ENCODE measurements at places on chromosomes 7 and 10.

DNA sequence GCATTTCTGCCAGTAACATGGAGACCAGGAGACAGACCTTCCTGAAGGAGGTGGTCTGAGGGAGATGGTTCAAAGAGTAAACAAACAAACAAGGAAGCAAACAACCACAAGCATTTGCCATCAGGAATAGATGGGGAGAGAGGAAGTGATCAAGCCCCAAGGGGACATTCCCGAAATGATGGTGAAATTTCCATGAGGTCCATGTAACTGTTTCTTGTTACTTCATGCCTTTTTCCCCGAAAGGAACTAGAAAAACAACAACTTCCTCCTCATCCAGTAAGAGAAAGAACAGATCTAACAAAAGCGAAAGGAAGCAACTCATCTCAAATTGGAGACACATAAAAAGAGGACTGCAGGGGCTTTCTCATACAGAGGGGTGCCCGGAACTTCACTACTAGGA, 152.5 kb upstream of the ZNF32 start:
- DNase-seq, result no peak

- DNase-seq, result peak; percentile 64
These were observed 40.1 kb downstream of the TET1 start for GRCh38 chr10:68600041-68600778.

- peak; percentile 71 for DNase-seq
These were observed 652 bp downstream of the KAZALD1 start for GRCh38 chr10:101062232-101063049.

GRCh38 chr7:149310113-149310836, 48.3 kb downstream of the ZNF783 start:
- no peak for DNase-seq

GRCh38 chr10:49620841-49621378, 7.1 kb downstream of the CHAT start:
- DNase-seq, result no peak

GRCh38 chr7:69982197-69982596, 383.9 kb downstream of the AUTS2 start:
- no peak for DNase-seq

DNA sequence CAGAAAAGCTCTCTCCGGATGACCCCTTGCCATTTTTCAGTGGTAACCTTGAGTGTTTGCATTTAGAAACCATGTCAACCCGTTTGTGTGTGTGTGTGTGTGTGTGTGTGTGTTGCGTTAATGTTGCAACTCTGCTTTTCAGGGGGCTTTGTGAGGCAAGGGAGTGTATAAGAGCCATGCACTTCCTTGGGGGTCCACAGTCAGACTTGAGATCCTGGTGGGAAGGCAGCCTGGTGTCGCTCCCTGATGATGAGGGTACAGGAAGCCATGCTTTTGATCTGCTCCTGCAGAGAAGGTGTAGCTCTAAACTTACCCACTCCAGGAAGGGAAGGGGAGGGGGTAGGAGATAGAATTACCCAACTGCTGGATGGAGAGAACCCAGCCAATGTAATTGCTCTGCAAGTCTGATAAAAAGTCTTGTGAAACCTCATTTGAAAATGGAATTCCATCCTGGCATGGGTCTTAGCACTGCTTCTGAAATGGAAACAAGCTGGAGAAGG, 10.7 kb downstream of the GRK5 start:
- no peak for DNase-seq

GRCh38 chr10:70324951-70325781, 41.4 kb upstream of the NPFFR1 start:
- no peak for DNase-seq

DNA sequence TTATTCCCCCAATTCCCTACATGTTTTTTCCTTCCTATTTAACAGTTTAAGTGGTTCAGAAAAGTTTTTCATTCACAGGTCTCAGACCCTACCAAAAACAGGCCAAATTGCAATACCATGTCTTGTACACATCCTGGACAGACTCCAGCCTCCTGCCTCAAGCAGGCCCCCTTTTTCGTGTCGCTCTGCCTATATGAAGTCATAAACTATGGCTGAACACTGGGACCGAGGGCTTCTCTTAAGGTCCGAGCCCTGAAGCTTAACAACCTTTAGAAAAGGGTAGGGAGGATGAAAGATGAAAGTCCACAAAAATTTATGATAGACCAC, 1.4 kb downstream of the FBXW4 start:
- peak; percentile 30 for DNase-seq

DNA sequence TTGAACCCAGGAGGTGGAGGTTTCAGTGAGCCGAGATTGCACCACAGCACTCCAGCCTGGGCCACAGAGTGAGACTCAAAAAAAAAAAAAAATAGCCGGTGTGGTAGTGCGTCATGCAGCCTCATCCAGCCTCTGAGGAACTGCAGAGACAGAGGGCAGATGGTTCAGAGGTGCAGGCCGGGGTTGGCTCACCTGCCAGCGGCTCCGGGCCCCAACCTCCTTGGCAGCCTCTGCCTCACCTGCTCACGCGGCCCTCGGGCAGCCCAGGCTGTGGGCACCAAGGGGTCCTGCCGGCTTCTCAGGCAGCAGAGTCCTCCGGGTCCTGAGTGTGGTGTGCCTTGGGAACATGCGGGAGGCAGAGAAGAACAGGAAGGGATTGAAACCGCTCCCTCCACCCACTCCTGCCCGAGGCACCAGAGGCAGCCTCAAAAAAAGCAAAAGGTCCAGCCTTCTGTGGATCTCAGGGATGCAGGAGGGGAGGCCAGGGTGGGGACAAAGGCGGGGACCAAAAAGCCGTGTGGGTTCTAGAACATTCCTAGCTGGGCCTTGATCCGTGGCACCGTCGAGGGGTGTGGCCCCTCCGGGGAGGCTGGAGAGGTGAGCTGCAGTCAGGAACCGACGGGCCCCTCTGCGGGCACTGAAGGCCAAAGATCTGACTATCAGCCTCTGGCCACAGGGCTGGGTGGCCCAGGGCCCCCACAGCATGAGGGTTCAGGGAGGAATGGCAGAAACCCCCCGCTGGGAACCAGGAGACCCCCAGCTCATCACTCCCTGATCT, 55.4 kb upstream of the DNAJB6 start:
- DNase-seq, result no peak

DNA sequence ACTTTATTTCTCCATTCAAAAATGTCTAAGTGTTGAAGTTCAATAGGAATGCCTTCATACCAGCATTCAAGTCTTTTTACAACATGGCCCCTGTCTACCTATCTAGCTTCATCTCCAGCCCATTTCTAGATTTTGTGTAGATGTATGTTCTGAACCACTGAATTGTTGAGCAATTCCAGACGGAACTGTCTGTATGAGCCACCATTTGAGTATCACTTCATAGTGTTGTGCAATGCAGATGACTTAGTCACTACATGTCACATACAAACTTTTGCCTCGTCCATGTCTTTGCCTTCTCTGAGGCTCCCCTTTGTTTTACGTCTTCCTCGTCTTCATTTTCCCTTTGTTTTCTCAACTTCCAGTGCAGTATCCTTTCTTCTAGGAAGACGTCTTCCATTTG, 118.1 kb downstream of the INHBA start:
- no peak for DNase-seq

DNA sequence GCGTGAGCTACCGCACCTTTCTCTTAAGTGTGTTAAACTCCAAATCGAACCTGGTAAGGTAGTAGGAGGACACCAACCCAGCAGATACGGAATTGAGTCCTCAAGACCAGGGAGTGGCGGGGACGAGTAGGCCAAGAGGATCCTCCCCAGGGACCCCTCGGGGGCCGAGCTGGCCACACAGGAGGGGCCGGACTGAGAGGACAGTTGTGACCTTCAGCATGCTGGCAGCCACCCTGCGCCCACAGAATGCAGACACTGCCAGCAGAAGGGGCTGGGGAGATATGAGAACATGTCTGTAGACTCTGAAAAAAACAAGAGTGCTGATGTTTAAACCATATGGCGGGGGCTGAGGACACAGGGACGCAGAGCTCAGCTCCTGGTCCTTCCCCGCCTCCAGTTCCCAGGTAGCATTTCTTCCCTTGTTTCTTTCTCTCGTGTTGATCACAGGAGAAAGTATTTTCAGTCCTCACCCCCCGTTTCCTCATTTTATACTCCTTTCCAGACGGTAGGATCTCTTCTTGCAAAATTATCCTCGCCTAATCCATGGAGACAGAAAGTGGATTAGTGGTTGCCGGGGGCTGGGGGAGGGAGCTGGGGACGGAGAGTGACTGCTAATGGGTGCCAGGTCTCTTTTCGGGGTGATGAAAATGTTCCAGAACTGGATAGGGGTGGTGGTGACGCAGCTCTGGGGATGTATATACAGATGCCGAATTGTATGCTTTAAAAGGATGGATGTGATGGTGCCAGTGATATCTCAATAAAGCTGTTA, 11.5 kb upstream of the UNCX start:
- no peak for DNase-seq

DNA sequence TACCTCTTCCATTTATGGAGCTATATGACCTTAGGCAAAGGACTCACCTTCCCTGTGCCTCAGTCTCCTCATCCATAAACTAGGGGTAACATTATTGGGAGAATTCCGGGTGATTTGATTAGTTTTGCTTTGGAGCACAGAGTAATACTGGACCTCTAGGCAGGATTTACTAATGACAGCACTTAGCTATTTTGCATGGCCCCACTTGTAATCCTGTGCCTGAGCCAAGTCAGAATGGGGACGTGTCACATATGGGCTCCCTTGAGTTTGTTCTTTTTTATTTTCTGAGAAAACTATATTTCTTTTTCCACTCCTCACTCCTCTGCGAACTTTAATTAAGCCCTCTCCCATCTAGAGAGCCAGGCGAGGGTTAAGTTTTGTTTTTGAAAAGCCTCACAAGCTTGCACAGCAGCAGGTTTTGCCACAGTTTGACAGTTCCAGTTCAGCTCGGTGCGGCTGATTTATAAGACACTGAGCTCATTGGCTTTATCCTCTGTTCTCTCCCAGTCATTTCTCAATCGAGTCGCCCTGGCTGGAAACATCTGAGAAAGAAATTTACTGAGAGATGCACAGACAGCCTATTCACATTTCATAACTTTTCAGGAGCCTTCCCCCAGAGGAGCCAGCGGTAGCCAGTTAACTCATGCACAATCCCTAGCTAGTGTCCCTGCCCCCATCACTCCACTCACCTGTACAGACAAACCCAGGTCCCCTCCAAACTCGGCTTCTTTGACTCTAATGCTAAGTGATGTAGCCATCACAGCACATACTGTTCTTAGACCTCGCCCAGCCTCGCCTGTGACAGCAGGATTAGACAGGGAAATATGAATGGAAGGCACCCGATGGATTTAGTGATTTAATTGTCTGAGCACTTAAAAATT, 441.9 kb upstream of the NPVF start:
- no peak for DNase-seq

DNA sequence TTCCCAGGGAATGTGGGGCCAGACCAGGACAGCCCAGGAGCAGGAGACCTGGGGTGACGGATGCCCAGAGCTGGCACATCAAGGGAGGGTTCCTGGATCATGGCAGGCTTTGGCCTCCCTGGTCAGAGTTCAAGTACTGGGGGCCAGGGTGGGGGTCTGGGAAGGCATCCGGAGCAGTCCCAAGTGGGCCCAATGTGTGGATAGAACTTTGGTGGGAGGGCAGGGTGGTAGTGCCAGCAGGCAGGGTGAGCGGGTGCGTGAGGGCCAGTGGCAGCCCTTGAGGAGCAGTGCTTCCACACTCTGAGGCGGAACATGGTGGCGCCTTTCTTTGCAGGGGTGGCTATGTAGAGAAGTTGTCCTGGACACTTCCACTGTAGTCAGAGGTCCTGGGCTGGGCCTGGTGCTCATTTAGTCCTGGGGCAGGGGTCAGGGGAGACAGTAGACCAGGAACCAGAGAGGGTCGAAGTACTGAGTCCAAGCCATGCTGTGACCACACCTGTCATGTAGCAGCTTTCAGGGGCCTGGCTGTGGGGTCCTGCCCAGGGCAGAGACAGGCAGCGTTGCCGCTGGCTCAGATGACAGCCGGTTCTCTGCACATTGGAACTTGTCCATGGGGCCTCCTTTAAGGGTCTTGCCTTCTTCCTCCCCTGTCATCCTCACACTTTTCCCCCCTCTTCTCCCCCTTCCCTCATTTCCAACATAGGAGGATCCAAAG, 22.2 kb upstream of the CSGALNACT2 start:
- no peak for DNase-seq

GRCh38 chr10:86642499-86642898, 11.8 kb upstream of the OPN4 start:
- no peak for DNase-seq

DNA sequence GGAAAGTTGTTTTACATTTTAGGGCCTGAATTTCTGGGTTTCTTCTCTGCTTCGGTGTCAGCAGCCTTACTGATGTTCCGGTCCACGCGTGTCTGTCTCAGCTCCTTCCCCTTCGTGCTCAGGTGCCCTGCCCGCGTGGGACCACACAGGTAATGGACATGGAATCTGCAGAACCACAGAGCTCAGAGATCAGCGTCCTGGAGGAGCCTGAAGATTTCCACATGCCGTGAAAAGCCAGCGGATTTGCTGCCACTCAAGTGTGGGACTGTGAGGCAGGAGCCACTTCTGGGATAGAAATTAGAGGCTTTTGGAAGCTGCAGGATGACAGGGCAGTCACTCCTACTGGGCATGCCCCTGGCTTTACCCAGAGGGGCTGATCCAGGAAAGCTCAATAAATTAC, 666.1 kb upstream of the FOXK1 start:
- no peak for DNase-seq

- no peak for DNase-seq
These were observed 191.1 kb downstream of the ZMYND11 start for GRCh38 chr10:326350-326749.

GRCh38 chr10:91104193-91105041, 116.0 kb upstream of the PCGF5 start:
- no peak for DNase-seq

GRCh38 chr10:29657719-29658274, 23.0 kb upstream of the SVIL start:
- DNase-seq, result no peak

GRCh38 chr7:136336932-136337331, 359.8 kb upstream of the MTPN start:
- DNase-seq, result no peak

- DNase-seq, result no peak
These were observed 162.9 kb downstream of the EGFR start for GRCh38 chr7:55181762-55182161.
